Cortex of kidney (tissue), 1 donor: ENCODE measurements at places on chromosomes 7 and 10.

GRCh38 chr7:3668743-3669142, 367.7 kb downstream of the SDK1 start:
- DNase-seq = no peak

DNA sequence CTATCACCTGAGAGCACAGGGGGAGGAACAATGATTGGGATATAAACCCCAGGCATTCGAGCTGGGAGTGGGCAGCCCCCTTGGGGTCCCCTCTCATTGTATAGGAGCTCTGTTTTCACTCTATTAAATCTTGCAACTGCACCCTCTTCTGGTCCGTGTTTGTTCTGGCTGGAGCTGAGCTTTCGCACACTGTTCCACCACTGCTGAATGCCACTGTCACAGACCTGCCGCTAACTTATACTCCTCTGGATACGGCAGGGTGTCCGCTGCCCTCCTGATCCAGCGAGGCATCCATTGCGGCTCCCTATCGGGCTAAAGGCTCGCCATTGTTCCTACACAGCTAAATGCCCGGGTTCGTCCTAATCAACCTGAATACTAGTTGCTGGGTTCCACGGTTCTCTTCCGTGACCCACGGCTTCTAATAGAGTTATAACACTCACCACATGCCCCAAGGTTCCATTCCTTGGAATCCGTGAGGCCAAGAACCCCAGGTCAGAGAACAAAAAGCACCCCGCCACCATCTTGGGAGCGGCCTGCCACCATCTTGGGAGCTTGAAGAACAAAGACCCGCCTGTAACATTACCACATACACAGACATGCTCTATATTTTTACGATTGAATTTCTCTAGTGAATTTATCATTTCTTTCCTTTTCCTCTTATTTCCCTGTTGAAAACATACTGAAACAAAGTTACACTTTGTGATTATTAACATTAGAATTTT, 9.0 kb downstream of the ZWINT start:
- DNase-seq = no peak

GRCh38 chr7:50826371-50827172, 43.9 kb upstream of the GRB10 start:
- DNase-seq = no peak

DNA sequence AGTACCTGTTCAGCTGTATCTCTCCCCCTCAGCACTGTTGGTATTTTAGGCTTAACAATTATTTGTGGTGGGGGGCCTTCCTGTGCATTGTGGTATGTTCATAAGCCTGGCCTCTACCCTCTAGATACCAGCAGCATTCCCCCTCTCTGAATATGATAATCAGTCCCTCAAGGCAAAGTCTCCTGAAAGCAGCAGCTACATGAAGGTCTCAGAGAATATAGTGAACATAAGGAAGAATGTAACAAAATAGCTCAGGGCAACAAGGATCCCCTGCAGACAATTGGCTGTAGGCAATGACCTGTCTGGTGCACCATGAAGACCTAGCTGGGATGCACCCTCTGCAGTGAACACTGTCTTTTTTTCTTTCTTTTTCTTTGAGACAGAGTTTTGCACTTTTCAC, 86.4 kb downstream of the CTBP2 start:
- no peak for DNase-seq

- DNase-seq = no peak
Measured at GRCh38 chr10:109773288-109774120, 149.8 kb downstream of the XPNPEP1 start.

DNA sequence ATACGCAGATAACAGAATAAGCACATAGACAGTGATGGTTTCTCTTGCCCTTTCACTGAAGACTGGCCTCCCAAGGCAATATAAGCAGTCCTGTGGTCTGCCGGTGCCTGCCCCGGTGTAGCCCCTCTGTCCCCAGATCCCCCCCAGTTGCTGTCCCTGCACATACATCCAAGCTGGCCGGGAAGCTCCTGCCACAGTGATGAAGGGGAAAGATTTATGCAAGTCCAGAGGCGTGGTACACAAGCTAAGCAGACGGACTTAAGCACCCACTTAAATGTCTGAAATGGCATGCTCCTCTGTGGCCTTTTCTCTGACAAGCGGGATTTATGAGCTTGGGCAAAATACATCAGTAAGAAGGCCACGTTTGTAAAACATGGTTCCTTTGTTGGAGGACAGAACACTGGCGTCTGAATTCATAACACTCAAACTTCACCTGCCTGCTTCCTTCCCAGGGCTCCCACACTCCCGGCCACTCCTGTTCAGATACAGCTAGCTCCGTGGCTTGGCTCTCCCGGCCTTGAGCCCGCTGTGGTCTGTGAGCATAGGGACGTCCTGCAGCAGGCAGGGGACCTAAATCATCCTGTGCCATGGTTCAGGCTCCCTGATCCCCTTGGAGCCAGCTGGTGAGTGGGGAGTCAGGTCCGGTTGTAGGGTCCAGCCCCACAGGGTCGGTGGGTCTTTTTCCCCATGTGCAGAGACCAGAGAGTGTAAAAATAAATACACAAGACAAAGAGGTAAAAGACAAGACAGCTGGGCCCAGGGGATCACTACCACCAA, 61.7 kb upstream of the PPP2R2D start:
- DNase-seq = no peak

DNA sequence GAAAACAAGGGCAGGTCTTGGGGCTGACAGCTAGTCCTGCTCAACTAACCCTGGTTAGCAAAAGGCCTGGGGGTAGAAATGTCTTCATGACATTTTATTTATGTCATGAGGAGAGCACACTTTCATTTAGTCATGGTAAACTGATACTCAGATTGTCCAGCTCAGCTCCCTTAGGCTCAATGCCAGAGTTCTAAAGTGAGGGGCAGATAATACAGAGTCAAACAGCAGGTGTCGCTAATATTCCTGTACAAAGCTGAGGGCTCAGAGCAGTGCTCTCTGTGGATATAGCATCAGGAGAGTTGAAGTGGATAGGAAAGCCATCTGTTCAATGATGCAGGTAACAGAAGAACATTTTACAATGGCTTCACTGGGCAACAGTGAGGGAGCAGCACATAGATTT, 26.8 kb upstream of the CALCR start:
- DNase-seq = no peak

DNA sequence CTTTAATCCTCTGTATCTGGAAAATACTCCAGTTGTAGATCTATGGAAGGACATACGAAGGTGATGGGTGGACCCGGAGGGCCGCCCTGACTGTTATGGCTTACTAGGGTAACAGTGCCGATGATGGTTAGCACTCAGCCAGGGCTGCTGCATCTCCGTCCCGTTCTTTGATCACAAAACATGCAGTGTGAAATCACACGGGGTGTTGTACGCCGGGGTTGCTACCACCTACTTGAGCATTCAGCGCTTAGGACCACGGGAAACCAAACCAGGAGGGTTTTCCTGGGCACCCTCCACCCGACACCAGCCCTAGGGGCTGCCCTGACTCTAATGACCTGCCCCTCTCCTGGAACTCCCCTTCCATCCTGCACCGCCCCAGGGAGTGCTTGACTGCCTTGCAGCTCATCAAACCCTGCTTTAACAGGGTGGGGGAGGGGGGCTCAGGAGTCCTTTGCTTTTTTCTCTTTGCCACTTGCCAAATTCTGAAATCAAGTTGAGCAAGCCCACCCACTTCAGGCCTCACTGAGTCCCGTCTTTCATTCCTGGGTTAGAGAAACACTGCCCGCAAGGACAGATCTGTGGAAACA, 20.4 kb downstream of the ZNF775 start:
- DNase-seq = no peak

GRCh38 chr7:35604595-35604994, 90.3 kb downstream of the HERPUD2 start:
- no peak for DNase-seq

DNA sequence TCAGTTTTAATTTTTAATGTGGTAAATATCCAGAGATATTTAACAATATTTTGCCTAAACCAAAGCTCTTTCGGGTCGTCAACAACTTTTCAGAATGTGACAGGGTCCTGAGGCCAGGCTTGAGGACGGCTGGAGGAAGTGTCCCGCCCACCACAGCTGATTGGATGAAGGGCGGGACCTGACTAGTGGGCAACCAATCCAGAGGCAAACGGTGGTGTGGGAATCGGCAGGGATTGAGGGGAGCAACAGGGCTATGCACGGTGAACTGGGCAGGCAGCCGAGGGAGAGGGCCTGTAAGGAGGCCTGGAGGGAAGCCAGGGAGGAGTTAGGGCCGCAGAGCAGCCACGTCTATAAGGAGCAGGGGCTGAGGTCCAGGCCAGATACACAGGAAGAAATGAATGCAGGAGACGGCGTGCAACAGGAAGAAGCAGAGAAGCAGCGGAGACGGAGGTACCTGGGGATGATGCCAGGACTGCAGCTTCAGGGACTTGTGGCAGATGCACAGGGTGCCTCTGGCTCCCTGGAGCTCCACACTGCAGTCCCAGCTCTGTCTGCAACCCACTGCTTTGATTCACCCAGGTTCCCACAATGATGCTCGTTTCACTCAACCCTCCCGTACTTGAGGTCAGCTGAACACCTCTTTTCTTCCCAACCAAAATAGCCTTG, 46.1 kb upstream of the ZMIZ1 start:
- no peak for DNase-seq

DNA sequence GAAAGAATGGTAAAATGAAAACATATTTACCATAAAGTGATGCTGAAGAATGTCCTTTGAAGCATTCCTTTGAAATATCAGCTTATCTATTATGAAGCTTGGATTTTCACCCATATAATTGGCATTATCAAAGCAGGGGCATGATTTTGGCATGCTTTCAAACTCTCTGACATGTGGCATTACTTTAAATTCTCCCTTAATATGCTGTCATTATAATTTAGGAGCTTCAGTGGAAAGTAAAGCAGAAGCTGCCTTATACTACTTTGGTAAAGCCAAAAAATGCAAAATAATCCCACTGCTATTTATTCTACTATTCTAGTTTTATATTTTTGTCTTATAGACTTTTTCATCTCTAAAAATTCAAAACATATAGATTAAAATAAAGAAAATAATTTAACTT, 28.0 kb upstream of the HIBADH start:
- DNase-seq = no peak

DNA sequence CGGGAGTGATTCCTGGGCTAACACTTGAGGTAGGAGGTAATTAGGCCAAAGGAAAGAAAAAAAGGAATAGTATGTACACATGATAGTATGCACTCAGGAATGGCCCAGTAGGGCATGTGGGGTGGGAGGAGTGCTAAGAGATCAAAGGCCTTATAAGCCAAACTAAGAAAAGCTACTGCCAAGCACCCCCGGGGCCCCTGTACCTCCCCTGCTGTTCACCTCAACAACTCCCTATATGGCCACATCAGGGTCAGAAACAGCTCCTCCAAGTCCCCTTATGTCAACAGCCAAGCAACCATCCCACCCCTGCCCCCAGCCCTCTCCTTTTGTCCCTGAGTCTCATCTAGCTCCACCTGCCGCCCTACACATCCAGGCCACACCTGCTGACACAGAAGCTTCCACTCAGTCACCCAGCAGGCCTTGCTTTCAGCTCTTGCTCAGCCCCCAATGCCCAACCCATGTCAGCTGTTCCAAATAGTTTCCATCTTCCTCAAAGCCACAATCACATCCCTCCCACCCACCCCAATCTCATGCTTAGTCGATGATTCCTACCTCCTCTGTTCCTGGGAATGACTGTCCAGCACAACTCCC, 80.2 kb downstream of the SORBS1 start:
- DNase-seq = no peak

- DNase-seq = no peak
Measured at GRCh38 chr7:117803476-117803875, 69.8 kb downstream of the CTTNBP2 start.

DNA sequence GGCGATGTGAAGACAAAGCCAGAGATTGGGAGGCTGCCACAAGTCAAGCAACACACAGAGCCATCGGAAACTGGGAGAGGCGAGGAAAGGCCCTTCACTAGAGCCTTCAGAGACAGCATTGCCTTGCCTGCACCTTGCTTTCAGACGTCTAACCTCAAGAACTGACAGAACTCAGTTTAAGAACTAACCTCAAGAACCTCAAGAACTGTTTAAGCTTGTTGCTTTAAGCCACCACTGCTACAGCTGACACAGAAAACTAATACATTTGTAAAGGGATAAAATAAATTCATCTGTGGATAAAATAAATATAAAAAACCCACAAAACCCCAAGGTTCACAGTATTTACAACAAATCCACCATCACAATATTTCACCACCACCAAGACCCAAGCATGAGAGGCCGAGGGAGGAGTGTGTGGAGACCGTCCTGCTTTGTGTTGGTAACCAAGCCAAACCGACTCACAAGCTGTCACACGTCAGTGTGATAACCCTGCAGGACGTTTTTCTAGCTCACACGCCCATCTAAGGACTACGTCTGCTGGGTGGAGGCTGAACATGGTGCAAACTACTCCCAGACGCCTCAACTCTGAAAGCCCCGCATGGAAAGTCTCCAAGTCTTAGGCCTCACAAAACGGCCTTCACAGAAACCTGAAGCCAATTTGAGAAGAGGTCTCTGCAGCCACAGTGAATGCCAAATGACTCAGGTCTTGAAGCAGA, 116.8 kb downstream of the ABLIM1 start:
- DNase-seq = no peak

- DNase-seq = no peak
Measured at GRCh38 chr10:88253622-88254021, 329.5 kb downstream of the RNLS start.

DNA sequence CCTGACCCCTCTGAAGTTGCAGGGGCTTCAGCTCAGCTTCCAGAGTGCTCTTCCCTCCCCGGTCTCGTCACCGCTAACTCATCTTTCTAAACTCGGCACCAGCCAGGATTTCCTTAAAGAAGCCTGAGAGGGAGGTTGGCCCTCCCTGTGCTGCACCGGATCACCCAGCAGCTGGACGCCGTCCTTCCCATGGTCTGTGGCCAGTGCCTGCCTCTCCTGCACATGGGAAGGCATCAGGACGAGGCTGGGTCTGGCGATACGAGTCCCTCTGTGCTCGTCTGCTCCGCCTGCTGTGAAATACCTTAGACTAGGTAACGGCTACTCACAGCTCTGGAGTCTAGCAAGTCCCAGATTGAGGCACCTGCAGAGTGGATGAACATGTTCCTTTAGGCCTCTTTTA, 179.1 kb downstream of the ZMYND11 start:
- no peak for DNase-seq

DNA sequence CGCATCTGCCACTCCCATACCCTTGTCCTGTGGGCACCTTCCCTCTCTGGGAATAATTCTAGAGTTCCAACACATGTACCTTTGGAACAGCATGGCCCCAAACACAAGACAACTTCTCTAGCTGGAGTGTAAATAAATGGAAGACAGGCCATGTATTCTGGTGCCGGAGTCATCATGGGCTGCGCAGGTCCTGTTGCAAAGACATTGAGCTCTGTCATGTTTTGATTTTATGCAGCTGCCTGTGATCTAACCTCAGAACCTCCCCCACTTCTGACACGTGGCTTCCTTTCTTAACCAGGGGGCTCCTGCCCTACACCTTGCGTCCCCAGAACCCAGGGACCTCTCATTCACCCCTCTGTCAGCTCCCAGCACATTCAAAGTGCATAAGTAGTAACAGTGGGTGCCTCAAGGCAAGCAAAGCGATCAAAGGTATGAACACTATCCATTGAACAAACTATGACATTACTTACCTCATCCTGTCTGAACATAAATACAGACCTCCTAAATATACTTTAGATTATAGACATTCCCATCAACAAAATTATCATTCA, 219.9 kb downstream of the FGFR2 start:
- no peak for DNase-seq

GRCh38 chr10:5484205-5484604, 15.2 kb downstream of the CALML5 start:
- no peak for DNase-seq
